NCI-H1694 (cell line): ENCODE measurements at places on chromosomes 5 and 9.
A peak's percentile ranks its signal among the peaks of the same experiment; 100 is the strongest.

GRCh38 chr9:89550346-89550927, 52.5 kb upstream of the SEMA4D start:
- no peak for DNase-seq

DNA sequence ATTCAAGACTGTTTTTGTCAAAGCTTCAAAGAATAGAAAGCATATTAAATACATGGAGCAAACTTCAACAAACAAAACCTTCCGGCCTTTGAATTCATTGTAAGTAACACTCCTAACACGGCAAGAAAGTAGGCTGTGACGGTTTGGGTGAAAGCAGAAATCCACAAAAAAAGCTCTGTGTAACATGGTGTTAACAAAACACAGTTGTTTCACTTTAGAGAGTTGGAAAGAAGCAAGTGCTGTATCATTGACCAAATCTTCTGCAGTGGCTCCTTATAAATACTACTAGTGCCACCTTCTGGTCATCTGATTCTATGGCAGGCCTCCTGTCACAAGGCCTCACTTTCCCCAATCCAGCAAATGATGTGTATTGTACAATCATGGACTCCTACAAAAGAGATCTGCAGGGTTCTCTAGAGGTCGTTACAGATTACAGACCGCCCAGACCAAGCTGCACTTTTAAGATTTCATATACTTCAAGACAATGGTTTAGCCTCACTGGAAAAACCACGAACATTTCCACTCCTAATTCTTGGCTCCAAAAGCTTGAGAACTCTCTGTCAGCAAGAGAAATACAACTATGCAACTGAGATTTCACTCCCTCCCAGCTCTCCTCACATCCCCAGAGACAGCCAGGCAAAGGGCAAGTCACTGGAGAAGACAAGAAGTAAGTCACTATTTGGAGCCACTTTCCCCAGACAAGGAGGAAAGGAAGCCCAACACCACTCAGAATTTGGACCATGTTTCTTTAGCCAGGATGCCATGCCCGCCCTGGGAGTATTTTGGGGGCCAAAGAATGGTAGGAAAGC, 196.2 kb downstream of the DTWD2 start:
- DNase-seq, result peak; percentile 36

DNA sequence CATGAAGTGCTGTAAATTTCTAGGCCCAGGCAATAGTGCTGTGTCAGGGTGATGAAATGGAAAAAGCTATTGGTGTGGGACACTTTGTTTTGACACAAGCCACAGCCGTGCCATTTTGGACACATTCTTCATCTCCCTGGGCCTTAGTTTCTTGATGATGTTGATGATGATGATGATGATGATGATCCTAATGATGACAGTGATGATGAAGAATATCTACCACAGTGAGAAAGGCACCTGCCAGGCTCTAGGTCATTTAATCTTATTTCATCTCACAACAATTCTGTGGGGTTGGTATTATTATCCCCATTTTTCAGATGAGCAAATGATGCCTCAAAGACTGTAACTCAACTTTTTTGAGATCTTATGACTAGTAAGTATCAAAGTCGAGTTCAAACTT, 102.2 kb upstream of the STC2 start:
- DNase-seq, result no peak

DNA sequence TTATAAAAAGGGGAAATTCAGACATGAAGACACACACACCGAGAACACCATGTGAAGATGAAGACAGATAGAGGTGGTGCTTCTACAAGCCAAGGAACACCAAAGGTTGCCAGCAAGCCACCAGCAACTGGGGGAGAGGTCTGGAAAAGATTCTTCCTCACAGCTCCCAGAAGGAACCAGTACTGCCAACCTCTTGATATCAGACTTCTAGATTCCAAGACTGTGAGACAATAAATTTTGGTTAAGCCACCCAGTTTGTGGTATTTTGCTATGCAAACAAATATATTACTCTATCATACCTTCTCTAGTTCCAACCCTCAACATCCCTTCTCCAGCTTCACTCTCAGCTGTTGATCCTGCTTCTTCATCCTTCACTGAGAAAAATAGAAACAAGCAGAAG, 451.1 kb downstream of the EBF1 start:
- DNase-seq, result no peak

DNA sequence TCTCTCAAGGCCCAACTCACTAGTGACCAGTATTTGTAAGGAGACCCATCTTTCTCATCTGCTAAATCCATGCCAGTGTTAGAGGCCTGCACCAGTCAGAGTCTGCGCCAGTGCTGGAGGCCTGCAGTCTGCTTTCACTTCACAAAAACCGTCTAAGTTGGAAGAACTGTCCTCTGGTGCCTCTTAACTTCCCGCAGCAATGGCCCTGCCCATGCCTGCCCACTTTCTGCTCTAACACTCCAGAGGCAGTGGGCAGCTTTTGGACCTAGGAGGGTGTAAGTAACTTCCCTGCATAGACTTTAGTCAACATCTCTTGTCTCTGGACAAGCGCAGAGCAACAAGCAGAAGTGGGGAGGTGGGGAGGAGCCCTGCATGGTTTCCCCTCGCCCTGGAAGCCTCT, 152.9 kb downstream of the AUH start:
- no peak for DNase-seq

DNA sequence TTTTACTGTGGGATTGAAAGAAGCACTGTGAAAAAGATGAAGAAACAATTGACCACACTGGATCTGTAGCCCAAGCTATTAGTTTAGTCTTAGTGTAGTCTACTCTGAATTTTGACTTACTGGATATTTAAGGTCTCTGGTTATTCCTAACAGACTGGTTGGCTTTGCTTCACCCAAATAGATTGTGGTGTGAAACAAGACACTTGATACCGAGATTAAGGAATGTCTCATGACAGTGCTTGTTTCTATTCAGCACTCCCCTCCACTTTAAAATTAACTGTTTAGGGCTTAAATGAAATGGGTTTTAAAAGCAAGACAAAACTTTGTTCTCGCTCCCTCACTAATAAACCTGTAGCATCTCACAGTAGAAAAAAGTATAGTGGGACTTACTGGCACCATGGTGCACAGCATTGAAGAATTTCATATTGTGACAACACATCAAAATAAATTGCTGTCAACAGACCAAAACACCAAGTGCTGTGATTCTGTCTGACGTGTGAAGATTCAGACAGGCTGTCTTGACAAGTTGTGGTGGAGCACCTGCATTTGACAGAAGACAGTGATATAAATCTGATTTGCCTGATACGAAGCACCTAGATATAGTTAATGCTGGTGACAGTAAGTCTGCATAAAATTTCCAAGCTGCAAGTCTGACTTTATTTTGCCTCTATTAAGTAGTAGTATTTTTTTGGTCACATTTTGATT, 73.1 kb downstream of the PBX3 start:
- no peak for DNase-seq

DNA sequence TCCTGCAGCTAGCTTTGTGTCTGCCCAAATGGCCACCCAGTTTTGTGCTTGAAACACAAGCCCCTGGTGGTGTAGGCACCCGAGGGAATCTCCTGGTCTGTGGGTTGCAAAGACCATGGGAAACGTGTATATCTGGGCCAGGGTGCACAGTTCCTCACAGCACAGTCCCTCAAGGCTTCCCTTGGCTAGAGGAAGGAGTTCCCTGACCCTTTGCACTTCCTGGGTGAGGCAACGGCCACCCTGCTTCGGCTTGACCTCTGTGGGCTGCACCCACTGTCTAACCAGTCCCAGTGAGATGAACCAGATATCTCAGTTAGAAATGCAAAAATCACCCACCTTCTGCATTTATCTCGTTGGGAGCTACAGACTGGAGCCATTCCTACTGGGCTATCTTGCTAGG, 865.0 kb upstream of the ACO1 start:
- DNase-seq, result no peak

- DNase-seq, result no peak
These were observed 96.3 kb downstream of the CDH18 start for GRCh38 chr5:19891658-19892057.

GRCh38 chr9:84024041-84024575, 43.5 kb downstream of the RMI1 start:
- no peak for DNase-seq

DNA sequence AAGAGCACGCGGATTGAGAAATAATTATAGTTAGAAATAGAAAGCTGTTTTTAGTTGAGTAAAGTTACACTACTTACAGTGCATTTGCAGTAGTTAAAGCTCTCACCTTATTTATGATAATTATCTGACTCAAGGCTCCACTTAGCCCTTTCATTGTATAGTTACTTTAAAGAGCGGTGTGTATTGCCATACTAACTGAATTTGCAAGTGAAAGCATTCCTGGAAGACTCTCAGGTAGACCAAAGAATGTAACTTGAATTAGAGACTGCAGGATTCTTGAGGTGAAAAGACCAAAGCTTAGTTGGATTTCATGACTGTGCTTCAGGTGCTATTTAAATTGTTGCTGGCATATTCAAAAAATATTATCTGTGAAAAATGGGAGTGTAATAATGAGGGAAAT, 4.2 kb upstream of the RASA1 start:
- no peak for DNase-seq

GRCh38 chr5:10626473-10627013, 62.7 kb downstream of the ANKRD33B start:
- no peak for DNase-seq

DNA sequence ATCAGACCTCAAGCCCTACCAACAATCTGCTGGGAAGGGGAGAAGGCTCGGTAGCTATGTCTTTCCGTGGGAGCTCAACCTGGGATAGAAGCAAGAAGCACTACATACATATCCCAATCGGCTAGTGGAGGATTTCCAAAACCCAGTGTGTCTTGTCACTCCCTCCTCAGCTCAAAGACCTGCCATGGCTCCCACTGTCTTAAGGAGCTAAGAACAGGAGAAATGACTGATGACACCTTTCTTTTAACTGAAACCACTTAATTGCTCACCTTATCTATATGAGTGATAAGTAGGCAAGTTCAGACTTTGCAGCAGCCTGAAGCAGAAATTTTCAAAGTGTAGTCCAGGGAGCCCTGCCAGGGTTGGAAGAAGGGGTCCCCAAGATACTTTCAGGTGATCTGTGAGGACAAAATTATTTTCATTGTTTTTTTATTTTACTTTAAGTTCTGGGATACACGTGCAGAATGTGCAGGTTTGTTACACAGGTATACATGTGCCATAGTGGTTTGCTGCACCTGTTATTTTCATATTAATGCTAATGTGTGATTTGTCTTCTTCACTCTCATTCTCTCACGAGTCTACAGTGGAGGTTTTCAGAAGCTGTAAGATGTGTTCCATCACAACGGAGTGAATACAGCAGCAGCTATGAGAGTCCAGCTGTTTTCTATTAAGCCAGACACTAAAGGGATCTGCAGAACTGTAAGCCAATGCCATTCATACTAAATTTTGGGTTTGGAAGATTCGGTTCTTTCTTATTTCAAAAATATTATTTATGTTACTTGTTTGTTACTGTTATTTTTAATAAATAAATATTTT, 41.4 kb downstream of the PAX5 start:
- DNase-seq, result no peak

- DNase-seq, result no peak
These were observed 350.5 kb downstream of the SPOCK1 start for GRCh38 chr5:137148655-137149054.

DNA sequence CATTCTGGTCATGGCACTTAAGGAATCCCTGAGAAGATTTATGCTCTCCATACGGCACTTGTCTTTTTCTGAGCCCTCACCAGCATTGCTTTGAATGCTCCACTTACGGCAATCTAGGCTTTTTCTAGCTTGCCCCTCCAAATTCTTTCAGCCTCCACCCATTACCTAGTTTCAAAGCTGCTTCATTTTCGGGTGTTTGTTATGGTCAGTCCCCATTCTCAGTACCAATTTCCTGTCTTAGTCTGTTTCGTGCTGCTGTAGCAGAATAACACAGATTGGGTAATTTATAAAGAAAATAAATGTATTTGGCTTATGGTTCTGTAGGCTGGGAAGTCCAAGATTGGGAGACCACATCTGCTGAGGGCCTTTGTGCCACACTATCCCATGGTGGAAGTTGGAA, 42.0 kb downstream of the ARHGEF28 start:
- no peak for DNase-seq
